ENCODE measurements at places on chromosomes 2 and 18.

GRCh38 chr18:32048507-32049091 is 30.0 kb downstream of the RNF125 start:
- DNase-seq = no peak

- peak; percentile 78 for DNase-seq
Observed at GRCh38 chr18:32919799-32920198, 147.0 kb upstream of the KLHL14 start.

DNA sequence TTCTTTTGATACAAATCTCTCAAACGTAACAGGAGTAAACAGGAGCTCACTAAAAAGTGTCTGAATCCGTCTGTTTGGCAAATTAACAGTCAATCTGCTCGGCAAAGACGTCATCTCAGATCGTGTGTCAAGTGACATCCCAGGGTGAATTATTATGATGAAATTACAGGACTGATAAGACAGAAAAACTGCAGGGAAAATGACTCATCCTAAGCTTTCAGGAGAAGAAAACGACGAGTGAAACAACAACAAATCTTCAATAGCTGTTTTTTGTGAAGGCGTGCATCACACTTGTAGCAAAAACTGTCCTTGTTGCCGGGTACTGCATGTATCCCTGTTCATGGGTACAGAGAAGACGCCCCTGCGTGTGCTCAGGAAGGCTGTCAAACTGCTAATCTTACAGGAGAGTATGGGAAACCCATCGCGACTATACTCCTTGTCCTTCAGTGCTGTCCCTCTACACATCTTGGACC is 24.9 kb downstream of the EPB41L3 start:
- DNase-seq = no peak

DNA sequence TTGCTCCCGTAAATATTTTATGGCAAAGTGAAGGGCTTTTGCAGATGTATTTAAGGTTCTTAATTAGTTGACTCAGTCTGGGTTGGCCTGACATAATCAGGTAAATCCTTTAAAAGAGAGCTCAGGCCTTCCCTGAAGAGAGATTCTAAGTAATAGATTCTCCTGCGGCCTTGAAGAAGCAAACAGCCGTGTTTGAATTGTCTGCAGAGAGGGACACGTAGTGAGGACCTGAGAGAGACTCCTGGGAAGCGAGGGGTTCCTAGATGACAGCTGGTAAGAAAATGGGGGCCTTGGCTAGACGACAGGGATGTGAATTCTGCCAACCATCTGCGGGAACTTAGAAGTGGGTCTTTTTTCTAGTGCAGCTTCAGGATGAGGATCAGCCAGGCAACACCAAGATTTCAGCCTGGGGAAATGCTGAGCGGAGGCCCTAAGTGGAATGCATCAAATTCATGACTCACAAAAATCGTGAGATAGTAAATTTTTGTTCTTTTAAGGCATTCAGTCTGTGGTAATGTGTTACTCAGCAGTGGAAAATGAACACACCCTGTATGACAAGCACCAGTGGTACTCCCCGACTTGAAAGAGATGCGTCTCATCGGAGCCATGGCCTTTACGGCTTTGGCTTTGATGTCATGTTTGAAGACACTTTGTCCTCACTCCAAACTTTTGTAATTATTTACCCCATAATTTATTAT is 62.1 kb upstream of the SMIM21 start:
- no peak for DNase-seq

Measured in germinal center (tissue), 1 donor.